ENCODE measurements at places on chromosomes 1 and 21.
A peak's percentile ranks its signal among the peaks of the same experiment; 100 is the strongest.

DNA sequence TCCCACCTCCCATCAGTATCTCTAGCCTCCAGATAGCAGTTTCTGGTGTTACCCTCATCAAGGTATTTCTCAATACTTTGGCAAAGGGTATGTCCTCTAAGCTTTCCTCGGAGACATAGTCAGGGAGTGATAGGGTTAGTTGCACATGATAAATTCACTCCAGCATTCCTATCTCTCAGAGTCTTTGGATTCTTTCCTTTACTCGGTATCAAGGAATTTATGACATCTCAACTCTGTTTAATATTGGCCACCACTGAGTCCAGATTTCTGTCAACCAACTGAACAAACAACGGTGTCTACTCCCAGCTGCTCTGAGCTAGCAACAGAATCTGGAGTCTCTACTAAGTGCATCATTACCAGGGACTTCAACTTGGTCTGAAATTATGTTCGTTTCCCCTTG lies 233.4 kb downstream of the TM2D1 start:
- DNase-seq = no peak

DNA sequence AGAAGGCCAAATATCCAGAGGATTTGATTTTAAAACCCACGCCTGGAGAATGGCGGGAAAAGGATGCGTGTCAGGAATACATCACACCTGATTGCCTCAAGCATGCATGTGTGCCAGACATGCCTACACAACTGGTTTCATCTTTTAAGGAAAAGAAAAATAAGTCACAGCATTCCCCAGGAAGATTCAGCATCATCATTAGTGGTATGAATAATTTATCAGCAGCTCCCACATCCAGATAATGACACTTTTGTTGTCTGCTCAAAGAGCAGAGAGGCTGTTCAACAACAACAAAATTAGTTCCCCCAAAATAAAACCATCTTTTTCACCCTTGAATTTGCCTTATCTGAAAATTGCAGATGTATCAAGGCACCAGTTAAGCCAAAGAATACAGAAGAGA lies 328.6 kb upstream of the C1orf87 start:
- no peak for DNase-seq

DNA sequence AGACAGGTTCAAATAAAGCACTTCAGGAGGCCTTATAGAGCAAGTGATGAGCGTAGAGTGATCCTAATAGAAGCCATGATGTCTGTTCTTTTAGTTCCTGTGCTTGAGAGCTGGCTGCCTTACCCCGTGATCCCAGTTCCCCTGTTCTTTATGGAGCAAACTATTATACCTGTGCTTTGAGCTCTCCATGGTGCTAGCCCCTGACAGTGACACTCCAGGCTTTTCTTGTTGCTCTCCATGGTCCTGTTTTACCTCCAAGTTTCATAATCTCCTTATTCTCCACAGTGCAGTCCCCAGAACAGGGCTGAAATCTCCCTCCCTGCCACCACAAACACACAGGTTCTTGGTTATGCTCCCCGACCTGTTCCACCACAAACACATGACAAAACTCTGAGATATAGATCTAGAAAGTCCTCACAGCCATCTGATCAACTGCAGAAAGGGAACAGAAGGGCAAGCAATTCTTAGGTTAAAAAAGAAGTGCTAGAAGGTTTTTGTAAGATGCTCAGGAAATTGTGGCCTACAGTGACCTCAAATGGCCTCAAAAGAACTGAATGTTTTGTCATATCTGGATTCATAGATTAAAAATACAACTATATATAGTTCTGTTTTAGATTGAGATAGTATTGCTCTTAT lies 6.0 kb downstream of the CADM3 start:
- DNase-seq = no peak

DNA sequence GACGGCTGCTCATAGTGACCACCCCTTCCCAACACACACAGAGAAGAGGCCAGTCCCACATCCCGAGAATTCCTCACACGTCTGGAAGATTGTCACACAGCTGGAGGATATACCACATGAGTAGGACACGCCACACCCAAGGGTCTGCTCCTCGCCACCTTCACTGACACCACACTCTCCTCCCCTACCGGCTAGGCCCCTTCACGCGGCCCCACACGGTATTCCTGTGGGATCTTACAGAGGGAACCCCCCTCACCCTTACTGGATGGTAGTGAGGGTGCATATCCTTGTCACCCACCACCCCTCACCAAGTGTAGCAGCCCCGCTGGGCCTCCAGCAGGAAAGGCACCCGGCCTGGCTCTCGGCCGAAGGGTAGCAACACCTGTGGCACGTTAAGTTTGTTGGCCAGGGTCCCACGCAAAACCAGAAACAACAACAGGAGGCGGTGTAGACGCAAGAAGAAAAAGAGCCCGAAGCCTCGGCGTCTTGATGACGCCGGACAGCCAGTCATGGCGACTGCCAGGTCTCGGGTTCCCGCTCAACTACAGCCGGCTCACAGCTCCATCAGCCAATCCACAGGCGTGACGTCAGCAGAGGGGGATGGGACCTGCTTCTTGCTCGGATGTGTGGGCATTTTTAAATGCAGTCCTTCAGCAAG lies at the start of gene NUP210L:
NUP210L (minus strand) TSS at position 540 of the 658 bp plus-strand sequence.
- no peak for DNase-seq

DNA sequence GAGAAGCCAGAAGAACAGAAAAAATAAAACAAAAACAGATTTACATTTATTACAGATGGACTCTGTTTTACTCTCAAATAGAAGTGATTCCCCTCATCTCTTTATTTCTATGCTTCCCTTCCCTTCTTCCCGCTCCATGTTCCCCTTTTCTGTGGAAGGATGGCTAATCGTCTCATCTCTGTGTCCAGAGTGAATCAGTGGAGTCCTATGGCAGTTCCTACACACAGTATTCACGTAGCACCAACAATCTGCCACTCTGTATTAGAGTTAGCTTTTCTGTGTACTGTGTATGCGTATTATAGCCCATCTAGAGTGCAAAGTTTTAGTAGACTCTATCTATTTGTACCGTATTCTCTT lies 6.8 kb upstream of the ERO1B start:
- no peak for DNase-seq

DNA sequence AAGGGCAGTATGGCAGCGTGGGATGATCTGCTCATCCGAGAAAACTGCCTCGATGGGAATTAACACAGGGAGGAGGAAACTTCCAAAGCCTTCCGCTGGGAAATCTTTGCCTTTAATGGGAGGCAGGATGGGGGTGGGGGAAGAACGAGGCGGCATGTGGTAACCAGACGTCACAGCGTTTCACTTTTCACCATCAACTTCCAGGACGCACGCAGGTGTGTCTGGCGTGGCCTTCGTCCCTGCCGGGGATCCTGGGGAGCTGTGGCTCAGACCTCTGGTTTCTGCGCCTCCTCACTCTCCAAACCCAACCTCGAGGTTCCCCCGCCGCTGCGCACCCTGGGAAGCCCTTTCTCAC lies 282 bp downstream of the RSPH1 start:
- DNase-seq = no peak

DNA sequence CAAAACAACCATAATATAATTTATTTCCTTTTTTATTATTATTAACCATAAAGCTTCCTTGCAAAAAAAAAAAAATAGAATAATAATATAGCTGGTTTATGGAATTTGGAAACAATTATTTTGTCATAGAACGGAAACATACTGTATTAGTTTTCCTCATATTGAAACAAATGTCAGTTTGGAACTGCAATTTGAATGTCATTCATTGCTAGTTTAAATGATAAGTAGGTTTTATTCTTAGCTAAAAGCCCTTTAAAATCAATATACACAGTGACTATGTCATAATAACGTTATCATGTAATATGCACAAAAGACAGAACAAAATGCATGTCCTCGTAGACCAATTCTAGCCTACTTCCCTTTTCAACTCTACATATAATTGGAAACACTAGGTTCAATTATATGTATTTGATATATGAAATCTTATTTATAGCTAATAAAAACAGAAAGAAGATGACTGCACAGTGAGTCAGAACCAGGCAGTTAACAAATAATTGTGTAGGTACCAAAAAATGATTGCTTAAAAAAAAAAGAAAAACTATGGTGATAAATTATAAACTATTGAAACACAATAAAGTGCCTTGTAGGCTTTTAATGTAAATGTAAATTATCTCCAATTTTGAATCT lies 85.2 kb upstream of the EXO1 start:
- no peak for DNase-seq

DNA sequence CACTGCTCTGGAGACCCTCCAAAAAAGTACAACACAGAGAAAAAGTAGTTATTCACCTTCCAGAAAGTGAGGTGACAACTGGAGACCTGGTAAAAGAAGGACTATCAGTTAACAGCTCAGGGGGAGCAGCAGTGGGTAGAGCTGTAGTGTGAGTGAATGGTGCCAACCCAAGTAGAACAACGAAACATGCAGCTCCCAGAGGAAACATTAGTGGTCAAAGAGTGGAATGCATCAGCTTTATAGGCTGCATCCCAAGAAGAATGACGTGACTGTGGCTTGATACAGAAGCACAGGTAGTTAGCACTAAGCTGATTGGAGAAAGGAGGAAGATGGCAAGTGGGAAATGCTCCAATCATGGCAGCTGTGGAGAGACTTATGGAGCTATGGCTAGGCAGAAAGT lies 275.7 kb upstream of the CAMK1G start:
- DNase-seq = no peak

GRCh38 chr1:17765444-17766411 lies 10.6 kb downstream of the ACTL8 start:
- no peak for DNase-seq

DNA sequence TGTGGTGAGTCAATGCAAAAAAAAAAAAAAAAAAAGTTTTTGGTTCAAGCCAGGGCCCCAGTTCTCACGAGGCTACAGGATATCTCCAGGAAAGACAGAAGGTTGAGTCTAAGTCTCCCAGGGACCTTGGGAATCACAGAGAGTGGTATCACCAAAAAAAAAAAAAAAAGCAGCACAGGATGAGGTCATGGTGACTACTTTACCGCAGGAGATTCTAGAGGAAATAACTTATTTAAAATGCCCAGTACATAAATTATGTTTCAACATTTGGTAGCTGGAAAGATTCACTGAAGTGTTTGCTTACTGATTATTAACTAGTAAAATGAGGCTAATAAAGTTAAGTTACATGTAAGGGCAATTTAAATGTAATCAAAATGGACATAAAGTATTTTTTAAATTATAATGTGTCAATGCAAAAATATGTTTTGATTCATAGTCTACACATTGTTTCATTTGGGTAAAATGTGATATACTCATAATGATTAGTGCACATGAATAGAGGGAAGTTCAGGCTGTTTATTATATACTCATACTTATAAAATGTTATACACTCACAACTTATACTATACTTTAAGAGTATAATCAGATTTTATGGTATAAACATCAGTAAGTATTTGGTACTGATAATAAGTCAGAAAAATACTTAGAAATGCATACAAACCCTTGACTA lies 84.1 kb downstream of the PLPPR5 start:
- no peak for DNase-seq

- no peak for DNase-seq
Measured at GRCh38 chr1:167339405-167339804, 118.7 kb downstream of the POU2F1 start.

DNA sequence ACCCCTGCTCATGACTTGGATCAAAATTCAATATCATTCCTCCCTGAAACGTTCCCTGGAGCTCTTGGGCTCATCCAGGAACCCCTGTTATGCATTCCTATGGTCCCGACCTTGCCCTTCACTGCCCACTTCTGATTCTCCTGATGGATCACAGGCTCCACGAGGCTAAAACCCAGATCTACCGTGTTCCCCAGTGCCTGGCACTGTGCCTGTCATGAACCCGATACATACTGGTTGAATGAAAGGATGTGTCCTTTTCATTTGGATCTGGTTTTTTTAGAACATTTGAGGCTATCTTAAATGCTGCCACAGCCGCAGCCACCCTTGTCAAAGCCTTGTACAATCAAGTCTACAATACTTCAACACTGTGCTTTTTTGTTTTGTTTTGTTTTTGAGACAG lies 22.2 kb upstream of the OPRD1 start:
- DNase-seq = no peak

DNA sequence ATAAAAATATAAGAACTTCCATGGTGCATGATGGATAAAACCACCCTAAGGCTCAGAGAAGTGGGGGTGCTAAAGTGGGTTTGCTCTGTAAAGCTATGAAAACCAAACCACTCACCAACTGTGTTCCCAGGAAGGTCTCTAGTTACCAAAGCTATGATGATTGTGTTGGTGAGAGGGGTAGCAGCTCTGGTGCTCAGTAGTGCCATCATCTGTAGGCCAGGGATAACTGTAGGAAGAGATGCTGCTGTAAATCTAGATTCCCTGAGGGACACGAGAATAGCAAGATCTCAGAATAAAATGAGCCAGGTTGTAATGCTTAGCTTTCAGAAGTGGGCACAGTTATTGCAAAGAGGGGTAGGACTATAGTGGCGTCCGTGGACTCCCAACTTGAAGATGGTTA lies 124.5 kb downstream of the GREM2 start:
- DNase-seq = no peak

GRCh38 chr21:46552274-46552673 lies 52.6 kb downstream of the S100B start:
- peak; percentile 84 for DNase-seq
